ENCODE measurements at places on chromosomes 16 and 17.

GRCh38 chr16:66996324-66996982 lies 8.1 kb downstream of the CES4A start:
- no peak for DNase-seq

- no peak for DNase-seq
Measured at GRCh38 chr17:83053021-83053681, 26.3 kb upstream of the METRNL start.

DNA sequence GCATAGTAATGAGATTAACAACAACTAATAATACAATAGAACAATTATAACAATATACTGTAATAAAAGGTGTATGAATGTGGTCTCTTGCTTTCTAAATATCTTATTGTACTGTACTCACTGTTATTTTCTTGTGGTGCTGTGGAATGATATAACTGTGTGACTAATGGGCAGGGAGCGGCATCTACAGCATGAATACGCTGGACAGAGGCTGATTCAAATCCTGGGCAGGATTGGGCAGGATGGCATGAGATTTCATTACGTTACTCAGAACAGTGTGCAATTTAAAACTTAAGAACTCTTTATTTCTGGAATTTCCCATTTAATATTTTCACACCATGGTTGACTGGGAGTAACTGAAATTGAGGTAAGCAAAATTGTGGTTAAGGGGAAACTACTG lies 1239.8 kb upstream of the GOT2 start:
- DNase-seq = no peak

DNA sequence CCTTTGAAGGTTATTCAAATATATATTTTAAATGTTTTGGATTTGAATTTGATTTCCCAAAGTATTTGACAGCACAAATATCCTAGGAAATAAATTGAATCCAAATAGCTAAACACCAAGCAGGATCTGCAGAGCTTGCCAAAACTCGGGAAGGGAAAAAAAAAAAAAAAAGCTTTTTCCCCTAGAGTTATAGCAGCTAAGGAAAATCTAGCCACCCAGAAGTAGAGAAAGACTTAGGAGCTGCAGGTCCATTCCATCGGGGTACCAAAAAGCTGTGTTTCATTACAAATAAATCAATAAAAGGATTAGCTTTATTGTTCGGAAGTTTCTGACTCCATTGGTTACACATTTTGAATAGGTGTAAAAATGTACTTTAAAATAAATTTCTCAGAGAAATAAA lies 19.3 kb downstream of the HSF5 start:
- no peak for DNase-seq

DNA sequence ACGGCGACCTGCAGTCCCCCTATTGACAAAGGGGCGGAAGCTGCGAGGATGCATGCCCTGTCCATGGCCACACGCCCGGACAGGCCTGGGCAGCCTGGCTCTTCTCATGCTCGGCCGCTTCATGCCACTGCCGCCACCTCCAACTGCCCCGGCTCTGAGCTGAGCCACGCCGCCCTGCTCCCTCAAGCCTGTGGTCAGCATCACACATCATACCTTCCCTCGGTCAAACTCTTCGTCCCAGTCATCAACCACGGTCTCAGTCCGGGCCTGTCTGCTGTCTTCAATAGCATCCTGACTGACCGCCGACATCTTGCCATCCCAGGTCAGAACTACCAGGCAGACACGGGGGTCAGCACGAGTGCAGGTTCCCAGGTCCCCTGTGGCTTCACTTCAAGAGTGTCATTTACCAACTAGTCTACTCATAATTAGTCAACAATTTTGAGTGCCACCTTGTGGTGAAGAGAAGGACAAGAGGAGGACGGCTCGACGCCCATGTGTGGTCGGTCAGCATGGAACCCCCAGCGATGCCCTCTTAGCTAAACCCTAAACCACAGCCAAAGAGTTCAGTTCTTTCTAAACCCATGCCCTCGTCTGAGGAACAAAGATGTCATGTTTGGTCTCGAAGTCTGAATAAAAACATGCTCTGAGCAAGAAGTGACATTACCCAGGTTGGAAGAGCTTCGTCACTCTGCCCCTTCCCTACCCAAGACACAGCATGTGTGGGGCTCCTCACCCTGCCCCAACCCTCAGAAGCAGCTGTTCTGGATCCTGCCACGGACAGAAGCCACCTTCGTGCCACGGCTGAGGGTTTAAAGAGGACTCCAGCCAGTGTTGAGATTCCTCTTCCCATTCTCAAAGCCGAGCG lies 16.9 kb upstream of the CYTH1 start:
- DNase-seq = no peak

DNA sequence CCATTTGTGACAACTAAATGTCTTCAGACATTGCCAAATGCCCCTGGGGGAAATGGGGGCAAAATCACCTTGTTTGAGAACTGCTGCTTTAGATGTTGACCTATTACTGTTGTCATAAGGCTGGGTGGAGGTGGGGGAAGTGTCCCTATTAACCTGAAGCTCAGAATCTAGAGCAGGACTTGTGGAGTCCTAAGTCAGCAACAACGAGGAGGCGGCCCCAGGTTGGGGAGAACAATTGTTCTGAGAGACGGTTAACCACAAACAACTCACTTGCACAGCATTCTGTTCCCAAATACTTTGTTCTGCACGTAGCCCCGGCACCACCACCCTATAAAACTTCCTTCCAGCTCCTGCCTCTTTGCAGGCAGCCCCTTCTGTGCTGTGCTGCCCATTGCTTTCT lies 32.5 kb downstream of the TEKT5 start:
- DNase-seq = no peak

GRCh38 chr17:78991906-78992532 lies 12.3 kb upstream of the LGALS3BP start:
- no peak for DNase-seq

DNA sequence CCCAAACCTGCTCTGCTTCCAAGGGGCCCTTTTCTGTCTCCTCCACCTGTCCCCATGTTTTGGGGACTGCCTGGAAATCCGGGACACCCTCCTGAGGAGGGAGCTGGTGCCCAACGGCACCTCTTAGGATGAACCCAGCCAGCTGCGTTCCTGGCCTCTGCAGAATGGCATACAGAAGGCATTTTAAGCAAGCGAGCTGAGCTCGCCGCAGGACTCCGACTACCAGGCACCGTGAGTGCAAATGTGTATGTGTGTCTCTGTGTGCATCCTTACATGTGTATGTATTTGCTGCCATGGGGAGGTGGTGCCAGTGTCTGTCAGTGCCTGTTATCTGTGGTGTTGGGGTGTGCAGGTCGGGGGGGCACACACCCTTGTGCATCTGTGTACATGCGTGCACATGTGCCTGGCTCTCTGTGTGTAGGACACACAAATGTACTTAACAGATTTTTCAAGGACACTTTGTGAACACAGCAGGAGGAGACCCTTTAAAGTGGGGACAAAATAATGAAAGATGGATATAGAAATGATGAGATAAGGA lies 39.3 kb downstream of the ABAT start:
- no peak for DNase-seq

GRCh38 chr17:81314398-81315081 lies 19.4 kb upstream of the SLC38A10 start:
- DNase-seq = no peak

GRCh38 chr17:50621574-50622031 lies 13.1 kb upstream of the ABCC3 start:
- DNase-seq = no peak

GRCh38 chr17:74070374-74070773 lies 133.1 kb upstream of the RPL38 start:
- no peak for DNase-seq

DNA sequence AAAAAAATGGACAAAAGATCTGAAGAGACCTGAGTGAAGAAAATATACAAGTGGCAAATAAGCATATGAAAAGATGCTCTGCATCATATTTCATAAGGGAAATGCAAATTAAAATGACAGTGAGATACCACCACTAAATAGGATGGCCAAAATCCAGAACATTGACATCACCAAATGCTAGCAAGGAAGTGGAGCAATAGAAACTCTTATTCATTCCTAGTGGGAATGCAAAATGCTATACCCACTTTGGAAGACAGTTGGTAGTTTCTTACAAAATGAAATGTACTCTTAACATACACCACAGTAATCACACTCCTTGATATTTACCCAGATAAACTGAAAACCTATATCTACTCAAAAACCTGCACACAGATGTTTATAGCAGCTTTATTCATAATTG lies 33.6 kb downstream of the DHRS7B start:
- DNase-seq = no peak

GRCh38 chr16:3202903-3203539 lies 15.0 kb downstream of the OR1F1 start:
- no peak for DNase-seq

- DNase-seq = no peak
Measured at GRCh38 chr17:72576289-72576759, 455.5 kb downstream of the SOX9 start.

GRCh38 chr16:27437946-27438345 lies 36.0 kb downstream of the IL21R start:
- no peak for DNase-seq

DNA sequence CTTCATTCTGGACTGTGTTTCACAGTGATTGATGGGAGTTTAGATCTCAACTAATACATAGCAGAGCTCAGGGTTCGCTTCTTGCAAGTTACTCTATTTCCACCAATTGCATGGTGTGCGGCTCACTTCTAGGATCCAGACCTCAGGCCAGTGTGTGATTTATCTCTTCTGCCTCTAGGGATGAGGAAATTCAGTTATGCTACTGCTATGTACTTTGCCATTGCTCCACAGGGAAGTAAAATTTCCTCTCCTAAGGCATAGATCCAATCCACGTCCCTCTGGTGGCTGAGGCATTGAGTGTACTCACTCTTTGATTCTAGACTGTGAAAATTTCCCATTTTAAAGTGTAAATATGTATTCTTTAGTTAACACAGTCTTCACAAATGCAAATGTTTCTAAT lies 214.1 kb downstream of the HS3ST3B1 start:
- DNase-seq = no peak

- DNase-seq = no peak
Measured at GRCh38 chr17:7213895-7214299, 5.7 kb downstream of the DLG4 start.

- no peak for DNase-seq
Measured at GRCh38 chr17:49200423-49201083, 9.8 kb downstream of the GNGT2 start.

GRCh38 chr16:51734220-51734619 lies 583.1 kb upstream of the SALL1 start:
- no peak for DNase-seq

DNA sequence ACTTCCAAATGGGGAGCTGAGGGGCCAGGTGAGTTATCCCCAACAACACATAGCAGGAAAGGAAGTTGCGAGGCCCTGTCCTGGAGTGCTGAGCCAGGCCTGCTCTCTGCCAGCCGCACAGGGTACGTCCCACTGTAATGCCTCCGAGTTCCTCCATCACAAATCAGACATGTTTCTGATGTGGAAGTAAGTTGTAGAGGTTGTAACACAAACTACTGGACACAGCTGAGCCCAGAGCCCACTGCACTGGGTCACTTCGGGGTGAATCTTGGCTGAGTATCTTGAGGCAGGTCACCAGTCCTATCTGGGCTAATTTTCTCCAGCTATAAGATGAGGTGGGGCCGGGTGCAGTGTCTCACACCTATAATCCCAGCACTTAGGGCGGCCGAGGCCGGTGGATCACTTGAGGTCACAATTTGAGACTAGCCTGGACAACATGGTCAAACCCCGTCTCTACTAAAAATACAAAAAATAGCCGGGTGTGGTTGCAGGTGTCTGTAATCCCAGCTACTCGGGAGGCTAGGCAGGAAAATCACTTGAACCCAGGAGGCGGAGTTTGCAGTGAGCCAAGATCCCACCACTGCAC lies 100.8 kb upstream of the CDH5 start:
- DNase-seq = no peak

DNA sequence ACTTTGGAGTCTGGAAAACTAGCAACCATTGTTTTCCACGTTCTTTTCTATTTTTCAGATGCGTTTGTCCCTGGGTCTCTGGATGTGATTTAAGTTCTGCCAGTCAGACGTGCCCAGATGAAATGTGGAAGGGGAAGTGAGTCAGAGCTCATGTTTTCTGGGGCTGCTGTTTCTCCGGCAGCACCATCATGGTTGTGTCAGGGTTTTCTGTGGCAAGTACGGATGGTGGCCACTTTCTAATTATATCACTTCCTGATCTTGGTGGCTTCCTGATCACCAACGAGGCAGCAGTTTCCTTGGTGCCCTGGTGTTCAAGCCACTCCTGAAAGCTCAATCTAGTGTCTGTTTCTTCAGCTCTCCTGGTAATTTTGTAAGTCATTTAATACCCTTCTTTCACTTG lies 31.4 kb upstream of the PMFBP1 start:
- DNase-seq = no peak
